HS-27A (cell line): ENCODE measurements at places on chromosomes 3 and 15.
A peak's percentile ranks its signal among the peaks of the same experiment; 100 is the strongest.

- DNase-seq = no peak
Observed at GRCh38 chr3:173889596-173889995, 492.1 kb downstream of the NLGN1 start.

- DNase-seq = no peak
Observed at GRCh38 chr3:125374501-125374995, 577 bp downstream of the ZNF148 start.

- DNase-seq = no peak
Observed at GRCh38 chr3:59680919-59681318, 631.1 kb upstream of the CFAP20DC start.

- DNase-seq = no peak
Observed at GRCh38 chr3:124752051-124752450, 21.8 kb downstream of the UMPS start.

GRCh38 chr15:62035256-62035924, 24.9 kb downstream of the VPS13C start:
- DNase-seq = peak; percentile 64

DNA sequence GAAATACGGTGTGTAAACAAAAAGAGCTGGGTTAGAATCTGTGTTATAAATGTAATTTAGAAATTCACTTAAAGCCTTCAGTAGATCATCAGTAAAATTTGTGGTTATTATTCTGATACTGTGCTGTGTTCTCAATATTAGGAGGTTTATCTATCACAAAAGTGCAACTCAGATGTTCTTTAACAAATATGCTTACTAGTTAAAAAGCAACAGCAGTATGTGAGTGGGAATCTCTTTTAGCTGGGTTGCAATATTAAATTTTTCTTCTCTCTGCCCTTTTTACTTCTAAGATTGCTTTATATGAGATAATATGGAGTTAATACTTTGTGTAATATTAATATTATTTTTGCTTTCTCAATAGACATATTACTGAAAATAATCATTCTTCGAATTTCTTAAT, 53.4 kb downstream of the CHD2 start:
- no peak for DNase-seq

GRCh38 chr15:88166082-88166993, 90.2 kb downstream of the NTRK3 start:
- DNase-seq = no peak

GRCh38 chr15:84035399-84035766, 200.2 kb upstream of the GOLGA6L4 start:
- DNase-seq = no peak

GRCh38 chr3:24264748-24265158, 229.9 kb downstream of the THRB start:
- no peak for DNase-seq

DNA sequence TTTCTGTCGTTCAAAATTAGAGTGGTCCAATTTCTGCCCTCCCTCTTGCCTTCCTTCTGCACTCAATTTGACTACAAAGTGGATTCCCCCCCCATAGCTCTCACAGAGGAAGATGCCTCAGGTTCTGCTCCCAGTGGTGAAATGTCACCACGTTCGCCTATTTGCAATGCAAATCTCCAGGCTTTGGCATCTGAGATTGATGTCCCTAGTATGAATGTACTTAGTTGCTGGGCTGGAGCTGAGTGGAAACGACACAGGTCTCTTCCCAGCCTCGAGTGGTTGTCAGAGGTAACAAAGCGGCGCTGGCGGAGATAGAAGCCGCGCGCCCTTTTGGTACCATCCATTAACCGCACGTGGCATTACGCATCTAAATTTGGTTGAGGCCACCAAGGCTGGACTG, 860.1 kb downstream of the MCTP2 start:
- no peak for DNase-seq

GRCh38 chr3:175057401-175057800, 198.3 kb downstream of the NAALADL2 start:
- no peak for DNase-seq

GRCh38 chr3:61537366-61537765, 24.0 kb upstream of the PTPRG start:
- DNase-seq = no peak

DNA sequence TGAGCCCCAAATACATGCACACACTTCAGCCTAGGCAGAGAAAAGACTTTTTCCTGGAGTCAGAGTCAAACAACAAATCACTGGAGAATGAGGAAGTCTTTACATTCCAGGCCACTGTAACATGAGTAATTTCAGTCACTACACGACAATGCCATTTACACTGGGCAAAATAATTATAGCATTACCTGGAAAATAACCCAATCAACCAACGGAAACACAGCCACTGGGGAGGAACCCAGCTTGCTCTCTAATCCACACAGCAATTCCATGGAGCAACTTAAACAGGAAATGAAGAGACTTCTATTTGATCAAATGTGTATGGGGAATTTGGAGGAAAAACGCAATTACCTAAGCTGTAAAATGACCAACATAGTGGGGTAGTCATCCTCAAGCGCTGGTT, 15.2 kb downstream of the FSTL1 start:
- peak; percentile 81 for DNase-seq

GRCh38 chr15:56798639-56799038, 65.3 kb upstream of the ZNF280D start:
- DNase-seq = no peak

- no peak for DNase-seq
Observed at GRCh38 chr3:128573160-128573559, 77.5 kb downstream of the RPN1 start.

- no peak for DNase-seq
Observed at GRCh38 chr3:134485075-134485717, 589 bp downstream of the ANAPC13 start.

GRCh38 chr3:194387926-194388418, 11.1 kb downstream of the GP5 start:
- DNase-seq = no peak

DNA sequence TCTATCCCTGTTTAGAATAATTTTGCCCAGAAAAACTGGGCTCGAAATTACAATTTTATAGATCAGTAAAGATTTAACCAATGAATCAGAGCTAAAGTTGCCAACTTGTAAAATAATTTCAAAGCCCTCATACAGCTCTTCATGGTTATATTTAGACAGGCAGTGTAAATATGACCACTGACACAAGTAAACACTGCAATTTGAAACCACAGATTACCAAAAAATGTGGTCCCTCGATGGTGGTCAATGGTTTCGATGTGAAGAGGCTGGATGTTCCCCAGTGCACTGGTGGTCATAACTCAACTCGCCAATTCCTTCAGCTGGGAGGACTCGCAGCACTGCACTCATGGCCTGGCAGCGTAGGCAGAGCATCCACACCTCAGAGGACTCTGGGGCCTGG, 28.6 kb downstream of the LRTM1 start:
- DNase-seq = no peak

DNA sequence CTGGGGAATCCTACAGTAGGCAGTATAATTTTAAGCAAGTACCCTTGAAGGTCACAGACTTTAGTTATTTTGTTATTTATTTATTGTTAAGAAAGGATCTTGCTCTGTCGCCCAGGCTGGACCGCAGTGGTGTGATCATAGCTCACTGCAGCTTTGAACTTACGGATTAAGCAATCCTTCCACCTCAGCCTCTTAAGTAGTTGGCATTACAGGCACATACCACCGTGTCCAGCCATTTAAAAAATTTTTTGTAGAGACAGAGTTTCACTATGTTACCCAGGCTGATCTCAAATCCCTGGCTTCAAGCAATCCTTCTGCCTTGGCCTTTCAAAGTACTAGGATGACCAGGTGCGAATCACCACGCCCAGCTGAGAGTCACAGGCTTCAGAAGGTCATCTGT, 22.1 kb upstream of the SH3BP5 start:
- DNase-seq = no peak

DNA sequence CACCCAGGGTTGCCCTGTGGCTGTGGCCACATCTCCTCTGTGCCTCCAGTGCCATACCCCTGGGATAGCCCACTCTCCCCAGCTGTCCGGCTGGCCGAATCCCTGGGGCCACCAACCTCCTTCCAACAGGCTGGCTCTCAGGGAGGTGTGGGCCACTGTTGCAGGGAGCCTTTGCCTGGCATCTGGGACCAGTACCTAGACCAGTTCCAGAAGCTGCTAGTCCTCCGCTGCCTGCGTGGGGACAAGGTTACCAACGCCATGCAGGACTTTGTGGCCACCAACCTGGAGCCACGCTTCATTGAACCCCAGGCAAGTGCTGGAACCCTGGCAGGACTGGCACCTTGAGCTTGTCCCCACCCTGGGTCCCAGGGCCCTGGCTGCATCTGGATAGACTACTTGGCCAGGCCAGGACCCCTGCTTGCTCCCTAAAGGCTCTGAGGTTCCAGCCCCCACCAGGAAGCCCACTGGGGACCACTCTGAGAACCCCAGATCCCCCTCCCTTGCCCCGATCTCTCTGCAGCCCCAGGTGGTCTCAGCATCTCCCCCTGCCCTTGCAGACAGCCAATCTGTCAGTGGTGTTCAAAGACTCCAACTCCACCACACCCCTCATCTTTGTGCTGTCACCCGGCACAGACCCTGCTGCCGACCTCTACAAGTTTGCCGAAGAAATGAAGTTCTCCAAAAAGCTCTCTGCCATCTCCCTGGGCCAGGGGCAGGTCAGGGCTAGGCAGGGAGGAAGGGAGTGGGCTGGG, 50.0 kb downstream of the SEMA3G start:
- DNase-seq = no peak

GRCh38 chr3:64861684-64862083, 173.9 kb upstream of the ADAMTS9 start:
- DNase-seq = no peak

GRCh38 chr3:30804984-30805383, 89.5 kb downstream of the GADL1 start:
- no peak for DNase-seq

DNA sequence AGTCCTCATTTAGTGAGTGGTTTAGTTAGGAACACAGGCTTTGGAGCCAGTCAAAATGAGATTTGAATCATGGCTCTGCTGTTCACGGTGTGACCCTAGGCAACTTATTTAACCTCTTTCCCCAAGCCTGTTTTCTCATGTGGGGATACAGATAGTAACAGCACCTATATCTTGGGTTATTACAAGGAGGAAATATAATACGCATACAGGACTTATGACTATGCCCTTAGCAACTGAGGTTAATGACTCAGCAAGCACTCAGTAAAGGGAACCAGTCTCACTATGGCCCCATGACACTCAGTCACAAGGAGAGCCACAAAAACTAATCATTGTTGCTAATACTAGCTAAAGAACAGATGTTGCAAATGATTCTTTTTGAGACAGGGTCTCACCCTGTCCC, 45.9 kb downstream of the SUMF1 start:
- peak; percentile 29 for DNase-seq

- DNase-seq = no peak
Observed at GRCh38 chr3:149706905-149707304, 45.4 kb downstream of the COMMD2 start.

GRCh38 chr3:1534252-1534651, 441.4 kb downstream of the CNTN6 start:
- no peak for DNase-seq

- DNase-seq = no peak
Observed at GRCh38 chr15:31004220-31004733, 12.8 kb upstream of the MTMR10 start.

DNA sequence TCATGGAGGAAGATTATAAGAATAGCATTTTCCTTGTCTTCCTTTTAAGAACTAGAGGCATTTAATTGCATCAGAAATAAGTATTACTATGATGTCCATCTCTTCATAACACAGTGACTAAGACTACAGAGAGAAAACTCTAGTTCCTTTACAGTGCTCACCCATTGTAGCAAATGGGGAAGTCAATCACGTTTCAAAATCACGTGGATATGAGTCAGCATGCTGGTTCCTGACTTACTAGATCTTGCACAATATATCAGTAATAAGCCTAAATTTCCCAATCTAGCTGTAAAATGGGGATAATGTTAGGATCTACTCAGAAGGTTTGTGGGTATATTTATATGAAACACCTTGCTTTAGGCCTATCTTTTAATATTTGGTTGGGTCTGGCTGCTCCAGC, 254.8 kb upstream of the EOMES start:
- DNase-seq = no peak
